GM19239 (cell line): ENCODE measurements at places on chromosomes 4 and X.

- peak; percentile 70 for DNase-seq
These were observed at the start of gene PLXNB3 for GRCh38 chrX:153763989-153764755. PLXNB3 (plus strand) TSS chrX:153764249; CDS start chrX:153765536, 1,287 bp downstream.

DNA sequence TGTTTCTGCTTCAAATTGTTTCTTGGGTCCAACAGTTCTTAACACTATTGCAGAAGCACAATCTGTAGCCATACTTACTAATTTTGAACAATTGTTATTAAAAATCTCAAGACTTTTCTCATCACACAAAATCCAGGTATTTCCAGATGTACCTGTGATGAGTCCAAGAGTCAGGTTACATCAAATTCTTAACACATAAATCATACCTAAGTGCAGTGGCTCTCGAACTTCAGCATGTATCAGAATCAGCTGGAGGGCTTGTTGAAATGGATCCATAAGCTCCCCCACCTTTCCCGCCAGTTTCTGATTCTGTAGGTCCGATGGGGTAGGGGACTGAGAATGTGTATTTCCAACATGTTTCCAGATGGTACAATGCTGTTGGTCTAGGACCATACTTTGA lies 10.6 kb downstream of the FAM120C start:
- no peak for DNase-seq

DNA sequence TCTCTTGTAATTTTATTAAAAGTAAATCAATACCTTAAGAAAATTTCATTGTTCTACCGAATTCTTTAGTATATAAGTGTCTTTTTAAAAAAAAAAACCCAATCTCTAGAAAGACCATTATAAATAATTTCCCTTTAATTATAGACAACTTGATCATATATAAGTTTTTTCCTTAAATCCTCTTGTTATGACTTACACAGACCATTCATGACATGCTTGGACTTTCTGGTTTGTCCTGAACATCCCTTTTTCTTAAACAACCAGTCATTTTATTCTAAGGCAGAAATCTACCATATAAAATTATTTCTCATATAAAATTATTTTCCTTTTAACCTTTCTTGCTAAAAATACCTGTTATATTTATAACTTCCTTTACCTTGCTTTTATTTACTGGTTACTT lies 15.4 kb upstream of the FHDC1 start:
- DNase-seq = no peak

DNA sequence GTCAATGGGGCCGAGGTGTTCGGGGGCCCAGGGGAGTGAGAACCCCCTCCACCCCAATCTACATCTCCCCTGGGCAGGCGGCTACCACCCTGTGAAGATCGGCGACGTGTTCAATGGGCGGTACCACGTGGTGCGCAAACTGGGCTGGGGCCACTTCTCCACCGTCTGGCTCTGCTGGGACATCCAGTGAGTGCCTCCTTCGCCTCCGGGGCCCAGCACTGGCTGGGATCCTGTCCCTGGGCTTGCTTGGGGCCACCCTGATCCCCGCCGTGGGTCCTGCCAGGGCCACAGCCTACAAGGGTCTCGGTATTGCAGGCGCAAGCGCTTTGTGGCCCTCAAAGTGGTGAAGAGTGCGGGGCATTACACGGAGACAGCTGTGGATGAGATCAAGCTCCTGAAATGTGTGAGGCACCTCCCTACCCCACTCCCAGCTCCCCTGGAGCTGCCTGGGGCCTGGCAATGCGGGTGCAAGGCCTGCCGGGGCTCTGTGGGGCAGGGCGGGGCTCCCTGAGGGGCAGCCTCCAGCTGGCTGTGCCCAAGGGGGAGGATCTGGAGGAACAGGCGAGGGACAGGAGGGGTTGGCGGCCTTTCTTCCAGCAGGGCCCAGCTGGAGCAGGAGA lies 697 bp downstream of the SRPK3 start:
- no peak for DNase-seq

GRCh38 chr4:40769266-40769665 lies 19.5 kb downstream of the NSUN7 start:
- no peak for DNase-seq

DNA sequence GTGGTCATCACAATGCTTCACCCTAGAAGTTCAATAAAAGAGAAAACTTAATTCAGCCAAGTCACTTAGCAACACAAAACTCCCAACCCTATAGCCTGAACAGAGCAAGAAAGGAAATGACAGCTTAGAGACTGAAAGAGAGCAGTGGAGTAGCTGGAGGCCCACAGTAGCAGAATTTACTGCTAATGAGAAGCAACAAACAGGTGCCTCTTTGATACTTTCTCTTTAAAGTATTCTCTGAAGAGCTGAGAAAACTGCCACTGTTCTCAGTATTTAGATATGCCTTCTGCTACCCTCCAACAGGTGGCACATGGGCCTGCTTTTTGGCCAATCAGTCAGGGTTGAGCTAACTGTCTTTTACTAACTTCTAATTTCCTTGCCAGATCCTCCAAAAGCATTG lies 240.0 kb downstream of the GPC3 start:
- DNase-seq = no peak

- no peak for DNase-seq
These were observed 72.6 kb downstream of the GC start for GRCh38 chr4:71711044-71711984.
